ENCODE measurements at places on chromosomes 16 and 17.

- no peak for DNase-seq
Observed at GRCh38 chr16:58421529-58421928, 29.3 kb downstream of the GINS3 start.

DNA sequence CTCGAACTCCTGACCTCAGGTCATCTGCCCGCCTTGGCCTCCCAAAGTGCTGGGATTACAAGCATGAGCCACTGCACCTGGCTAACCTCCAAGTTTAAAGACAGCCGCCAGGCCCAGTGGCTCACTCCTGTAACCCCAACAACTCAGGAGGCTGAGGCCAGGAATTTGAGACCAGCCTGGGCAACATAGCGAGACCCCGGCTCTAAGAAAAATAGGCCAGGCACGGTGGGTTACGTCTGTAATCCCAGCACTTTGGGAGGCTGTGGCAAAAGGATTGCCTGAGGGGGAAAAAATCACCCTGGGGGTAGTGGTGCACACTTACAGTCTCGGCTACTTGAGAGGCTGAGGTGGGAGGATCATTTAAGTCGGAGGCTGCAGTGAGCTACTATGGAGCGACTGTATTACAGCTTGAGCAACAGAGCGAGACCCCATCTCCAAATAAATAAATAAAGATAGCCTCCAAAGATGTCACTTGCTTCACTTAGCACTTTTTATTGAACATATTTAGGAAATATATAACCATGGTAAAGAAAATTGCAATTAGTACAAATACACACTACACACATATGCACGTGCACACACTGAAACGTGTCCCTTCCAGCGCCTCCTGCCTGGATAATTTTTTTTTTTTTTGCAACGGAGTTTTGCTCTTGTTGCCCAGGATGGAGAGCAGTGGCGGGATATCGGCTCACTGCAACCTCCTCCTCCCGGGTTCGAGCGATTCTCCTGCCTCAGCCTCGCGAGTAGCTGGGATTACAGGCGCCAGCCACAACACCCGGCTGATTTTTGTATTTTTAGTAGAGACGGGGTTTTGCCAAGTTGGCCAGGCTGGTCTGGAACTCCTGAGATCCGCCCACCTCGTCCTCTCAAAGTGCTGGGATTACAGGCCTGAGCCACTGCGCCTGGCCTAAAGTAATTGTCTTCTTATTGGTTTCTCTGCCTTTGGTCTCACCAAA is 1.4 kb upstream of the BCKDK start:
- DNase-seq: no peak

- DNase-seq: no peak
Observed at GRCh38 chr16:81590714-81591544, 146.3 kb downstream of the CMIP start.

DNA sequence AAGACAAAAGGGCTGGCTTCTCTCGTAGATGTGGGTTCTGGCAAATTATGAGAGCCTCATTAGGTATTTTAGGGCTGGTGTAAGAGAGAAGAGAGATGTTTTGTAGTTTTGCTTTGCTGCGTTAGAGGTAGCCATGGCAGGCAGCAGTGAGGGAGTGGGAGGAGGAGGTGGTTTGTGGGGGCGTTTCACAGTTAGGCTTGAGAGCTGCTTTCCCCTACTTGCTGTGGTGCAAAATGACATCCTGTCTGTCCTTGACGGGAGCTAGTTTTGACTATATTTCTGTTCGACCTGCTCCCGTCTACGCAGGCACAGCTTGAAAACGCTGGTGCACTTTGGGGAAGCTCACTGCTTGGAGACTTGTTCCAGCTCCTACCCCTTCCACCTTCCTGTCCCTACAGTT is 75.5 kb downstream of the SLC5A11 start:
- no peak for DNase-seq

- DNase-seq: no peak
Observed at GRCh38 chr16:27258241-27258734, 10.3 kb downstream of the NSMCE1 start.

DNA sequence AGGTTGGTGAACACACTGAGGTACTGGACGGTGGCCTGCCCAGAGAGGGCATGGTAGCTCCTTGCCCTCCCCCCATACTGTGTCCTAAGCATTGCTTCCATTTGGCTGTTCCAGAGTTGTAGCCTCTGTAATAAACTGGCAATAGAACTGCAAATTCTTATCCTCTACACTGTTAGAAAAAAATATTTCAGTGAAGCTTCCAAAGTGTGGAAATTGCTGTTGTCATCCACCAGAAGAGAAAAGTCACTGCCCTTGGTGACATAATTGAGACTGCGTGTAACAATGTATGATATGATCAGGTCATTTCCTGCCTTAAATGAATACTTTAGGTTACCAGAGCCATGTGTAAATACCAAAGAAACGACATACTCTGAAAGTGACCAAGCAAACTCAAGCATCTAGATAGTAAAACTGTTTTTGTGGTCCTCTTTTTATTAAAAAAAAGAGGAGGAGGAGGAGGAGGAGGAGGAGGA is 65.9 kb downstream of the CEP95 start:
- no peak for DNase-seq

- no peak for DNase-seq
Observed at GRCh38 chr16:2155977-2156848, 631 bp downstream of the TRAF7 start.

DNA sequence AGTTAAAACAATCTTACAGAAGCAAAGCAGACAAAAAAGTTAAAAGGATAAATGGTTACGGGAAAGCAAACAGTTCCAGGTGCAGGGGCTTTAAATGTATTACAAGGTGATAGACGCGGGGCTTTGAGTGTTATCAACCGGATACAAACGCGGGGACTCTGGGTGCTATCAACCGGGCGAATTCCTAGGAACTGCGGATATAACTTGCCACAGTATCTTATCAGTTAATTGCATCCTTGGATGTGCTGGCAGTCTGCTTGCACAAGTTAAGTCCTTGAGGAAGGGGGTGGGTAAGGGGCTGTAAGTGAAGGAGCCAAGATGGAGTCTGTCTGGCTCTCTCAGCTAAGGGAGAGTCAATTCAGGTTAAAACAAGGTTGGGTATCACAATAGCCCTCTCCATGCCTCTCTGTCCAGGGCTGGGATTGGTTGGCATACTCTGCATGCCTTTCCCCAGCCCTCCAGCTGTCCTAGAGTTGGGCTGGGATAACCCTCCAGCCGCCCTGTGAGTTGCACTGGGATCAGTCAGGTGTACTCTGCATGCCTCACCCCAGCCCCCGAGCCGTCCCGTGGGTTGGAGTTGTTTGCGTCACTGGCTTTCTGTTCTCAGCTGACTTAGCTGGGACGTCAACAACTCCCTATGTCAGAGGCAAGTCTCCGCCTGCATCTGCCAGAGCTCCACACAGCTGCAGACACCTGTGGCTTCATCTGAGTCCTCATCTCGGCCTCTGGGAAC is 40.9 kb downstream of the TMEM235 start:
- DNase-seq: no peak

GRCh38 chr17:42002792-42003301 is 14.4 kb downstream of the DNAJC7 start:
- DNase-seq: no peak

- no peak for DNase-seq
Observed at GRCh38 chr17:17606416-17607000, 15.0 kb upstream of the PEMT start.

DNA sequence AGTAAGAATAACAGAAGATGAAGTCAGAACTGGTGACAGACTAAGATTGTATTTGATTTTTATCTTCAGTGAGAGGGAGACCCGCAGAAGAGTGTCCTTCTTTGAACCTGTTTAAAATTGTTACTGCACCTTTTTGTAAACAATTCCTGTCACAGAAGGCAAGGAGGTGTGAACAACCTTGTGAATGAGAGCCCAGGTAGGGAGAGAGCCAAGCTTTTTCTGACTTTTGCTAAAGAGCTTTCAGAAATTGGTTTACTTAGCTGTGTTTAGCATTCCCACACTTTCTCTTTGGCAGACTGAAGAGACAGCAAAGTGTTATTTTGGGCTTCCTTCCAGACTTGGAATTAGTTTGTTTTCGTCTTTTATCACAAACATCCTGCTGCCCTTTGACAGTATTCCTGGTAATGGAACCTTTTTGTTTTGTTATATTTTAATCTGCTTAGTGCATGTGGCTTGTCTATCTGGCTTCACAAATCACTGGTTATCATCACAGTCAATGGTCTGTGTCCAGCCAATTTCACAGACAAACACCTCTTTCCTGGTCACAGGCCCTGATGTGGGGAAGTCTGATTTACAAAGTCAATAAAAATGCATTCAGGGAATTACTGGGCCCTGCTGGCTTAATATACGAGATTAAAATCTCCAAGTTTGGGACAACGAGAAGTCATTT is 85.7 kb upstream of the HS3ST2 start:
- no peak for DNase-seq

DNA sequence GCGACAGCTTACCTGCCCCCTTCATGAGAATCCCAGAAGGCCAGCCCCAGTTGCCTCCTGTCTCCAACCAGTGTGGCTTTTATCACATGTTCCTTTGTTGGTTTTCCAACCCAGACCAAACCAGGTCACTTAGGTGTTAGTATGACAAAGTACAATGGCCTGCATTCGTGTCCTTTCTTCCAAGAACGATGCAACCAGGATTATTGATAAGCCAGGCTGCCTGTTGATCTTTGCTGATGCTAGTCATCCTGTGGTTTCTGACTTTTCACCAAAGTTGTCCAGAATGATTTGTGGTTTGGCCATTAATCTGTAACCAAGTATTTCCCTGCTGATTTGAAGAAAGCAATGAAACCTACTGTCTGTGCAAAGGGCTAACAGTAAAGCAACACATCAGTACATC is 191.4 kb downstream of the CYLD start:
- no peak for DNase-seq

DNA sequence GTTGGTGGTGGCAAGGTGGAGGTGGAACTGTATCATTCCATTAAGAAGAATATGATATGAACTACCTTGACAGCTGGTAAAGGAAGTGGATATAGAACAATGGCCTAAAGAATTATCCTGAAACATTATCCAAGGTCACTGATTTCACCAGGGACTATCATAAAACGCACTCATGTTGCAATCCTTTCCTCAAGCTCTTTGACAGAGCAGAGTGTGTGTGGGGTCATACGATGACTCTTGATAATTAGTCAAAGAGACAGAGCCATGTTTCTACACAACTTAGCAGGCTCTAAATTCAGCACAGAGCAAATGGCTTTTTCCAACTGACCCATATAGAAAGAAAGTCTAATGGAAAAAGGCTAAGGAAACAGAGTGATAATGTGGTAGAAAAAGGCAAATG is 126.4 kb upstream of the ANKFN1 start:
- no peak for DNase-seq

DNA sequence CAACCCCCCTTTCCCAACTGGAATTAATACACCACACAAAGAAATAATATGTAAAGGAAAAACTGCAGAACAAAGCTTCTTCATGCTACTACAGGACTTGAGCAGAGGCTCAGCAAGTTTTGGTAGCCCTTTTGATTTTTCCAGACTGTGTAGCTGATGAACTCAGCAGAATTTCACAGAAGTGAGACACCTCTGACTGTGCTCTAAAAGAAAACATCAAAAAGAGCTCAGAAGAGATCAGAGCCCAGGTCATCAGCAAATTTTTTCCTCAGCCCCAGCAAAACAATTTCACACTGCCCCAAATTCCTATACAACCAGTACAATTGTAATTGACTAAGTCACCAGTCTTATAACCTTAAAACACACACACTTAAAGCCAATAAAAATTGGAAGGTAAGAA is 38.0 kb downstream of the TTC19 start:
- no peak for DNase-seq

DNA sequence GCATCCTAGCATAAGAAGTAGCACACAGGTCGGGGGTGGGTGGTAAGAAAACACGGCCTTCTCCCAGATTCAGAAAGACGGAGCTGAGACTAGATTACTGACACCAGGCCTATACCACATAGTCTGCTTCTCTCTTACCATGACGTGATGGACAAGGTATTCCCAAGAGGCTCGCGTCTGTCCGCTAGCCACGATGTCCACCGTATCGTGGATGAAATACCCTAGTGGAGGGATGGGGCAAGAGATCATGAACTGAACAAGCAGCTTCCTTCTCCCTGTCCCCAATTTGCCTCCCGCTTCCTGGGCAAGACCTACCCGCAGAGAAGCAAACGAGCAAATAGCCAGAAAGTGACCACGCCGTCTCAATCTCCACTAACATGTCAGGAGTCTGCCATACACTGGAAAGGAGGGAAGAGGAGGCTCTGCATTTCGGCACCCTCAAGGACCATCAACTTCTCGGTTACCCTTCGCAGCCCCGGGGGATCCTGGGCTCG is 820 bp downstream of the TLCD1 start:
- no peak for DNase-seq

DNA sequence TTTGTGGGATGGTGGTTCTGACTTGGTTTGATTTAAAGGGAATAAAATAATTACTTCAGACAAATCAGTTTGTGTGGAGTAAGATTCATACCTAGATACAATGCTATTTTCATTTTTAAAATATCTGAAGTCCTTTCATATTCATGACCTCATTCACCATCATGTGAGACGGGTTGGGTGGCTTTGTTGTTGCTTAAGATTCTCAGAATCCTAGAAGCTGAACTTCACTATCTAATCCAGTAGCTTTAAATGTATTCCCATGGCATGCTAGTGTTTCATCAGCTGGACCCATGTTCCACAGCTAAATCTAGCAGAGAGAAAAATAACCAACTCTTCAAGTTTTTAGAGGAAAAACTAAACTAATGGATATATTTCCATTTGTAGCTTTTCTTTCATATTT is 2.7 kb upstream of the AMFR start:
- DNase-seq: no peak

- no peak for DNase-seq
Observed at GRCh38 chr17:19407601-19408345, 3.3 kb upstream of the RNF112 start.

All from head of caudate nucleus (tissue), 42 donors.